Hypothalamus (tissue), 51 donors: ENCODE measurements at places on chromosomes 1 and 21.

- DNase-seq, result no peak
These were observed 31.3 kb downstream of the SMAP2 start for GRCh38 chr1:40404670-40405462.

DNA sequence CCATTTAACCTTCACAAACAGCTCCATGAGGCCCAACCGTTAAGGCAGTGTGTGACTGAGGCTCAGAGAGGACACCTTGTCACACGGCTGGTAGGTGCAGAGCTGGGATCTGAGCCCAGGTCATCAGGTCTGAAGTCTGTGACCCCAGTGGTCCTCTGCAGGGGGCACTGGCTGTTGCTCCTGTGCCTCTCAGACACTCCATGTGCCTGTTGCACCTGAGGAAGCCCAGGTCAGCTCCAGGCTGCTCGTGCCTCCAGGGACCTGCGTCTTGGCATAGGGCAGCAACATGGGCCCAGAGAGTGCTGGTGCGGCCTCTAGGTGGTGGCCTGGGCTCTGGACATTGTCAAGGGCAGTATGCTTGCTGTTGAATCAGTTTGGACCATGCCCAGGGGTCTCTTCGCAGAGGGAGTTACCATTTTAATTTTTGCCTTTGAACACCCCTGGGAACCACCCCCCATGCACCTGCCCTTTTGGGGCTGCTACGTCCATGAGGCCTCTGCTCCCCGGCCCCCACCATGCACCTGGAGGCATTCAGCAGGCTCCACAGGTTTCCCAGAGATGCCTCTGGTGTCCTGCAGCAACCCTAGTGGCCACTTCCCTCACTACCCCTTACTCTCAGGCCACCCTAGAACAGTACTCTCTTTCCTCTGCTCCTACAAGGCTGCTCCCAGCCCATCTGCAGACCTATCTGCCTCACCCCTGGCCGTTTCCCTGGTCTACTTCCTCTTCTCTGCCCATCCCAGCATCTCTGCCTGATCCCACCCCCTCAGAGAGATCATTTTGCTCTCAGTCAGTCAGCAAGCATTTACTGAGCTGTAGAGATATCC is 25.2 kb upstream of the EPS8L3 start:
- no peak for DNase-seq

GRCh38 chr1:145908653-145909052 is 1.2 kb downstream of the ITGA10 start:
- no peak for DNase-seq

DNA sequence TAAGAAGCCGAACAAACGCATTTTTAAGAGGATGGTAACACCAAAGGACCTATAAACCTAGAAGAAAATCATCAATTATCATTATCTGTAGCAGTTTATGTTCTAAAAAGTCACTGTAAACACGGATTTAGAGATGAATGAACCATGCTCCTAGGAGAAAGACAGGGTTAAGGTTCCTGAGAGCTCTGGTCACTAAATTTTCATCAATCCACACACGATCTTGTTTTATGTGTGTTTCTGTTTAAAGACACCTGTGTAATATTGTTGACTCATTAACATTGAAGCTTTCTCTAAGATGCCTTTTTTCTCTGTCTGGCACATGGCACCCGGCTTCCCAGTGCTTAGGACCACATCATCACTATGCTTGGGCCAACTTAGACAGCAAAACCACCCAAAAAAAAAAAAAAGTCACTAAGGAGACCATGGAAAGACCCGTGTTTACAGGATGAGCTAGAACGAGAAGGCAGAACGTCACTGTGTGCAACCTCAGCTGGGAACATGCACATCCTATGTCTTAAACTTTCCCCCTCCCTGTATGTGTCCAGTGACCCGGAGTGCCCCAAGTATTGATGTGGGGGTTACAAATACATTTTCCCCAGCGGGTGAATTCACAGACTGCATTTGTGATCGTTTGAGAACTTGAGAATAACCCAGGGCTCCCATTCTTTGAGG is 55.8 kb upstream of the PDE9A start:
- DNase-seq, result no peak

GRCh38 chr1:183520379-183520778 is 48.1 kb downstream of the SMG7 start:
- no peak for DNase-seq

DNA sequence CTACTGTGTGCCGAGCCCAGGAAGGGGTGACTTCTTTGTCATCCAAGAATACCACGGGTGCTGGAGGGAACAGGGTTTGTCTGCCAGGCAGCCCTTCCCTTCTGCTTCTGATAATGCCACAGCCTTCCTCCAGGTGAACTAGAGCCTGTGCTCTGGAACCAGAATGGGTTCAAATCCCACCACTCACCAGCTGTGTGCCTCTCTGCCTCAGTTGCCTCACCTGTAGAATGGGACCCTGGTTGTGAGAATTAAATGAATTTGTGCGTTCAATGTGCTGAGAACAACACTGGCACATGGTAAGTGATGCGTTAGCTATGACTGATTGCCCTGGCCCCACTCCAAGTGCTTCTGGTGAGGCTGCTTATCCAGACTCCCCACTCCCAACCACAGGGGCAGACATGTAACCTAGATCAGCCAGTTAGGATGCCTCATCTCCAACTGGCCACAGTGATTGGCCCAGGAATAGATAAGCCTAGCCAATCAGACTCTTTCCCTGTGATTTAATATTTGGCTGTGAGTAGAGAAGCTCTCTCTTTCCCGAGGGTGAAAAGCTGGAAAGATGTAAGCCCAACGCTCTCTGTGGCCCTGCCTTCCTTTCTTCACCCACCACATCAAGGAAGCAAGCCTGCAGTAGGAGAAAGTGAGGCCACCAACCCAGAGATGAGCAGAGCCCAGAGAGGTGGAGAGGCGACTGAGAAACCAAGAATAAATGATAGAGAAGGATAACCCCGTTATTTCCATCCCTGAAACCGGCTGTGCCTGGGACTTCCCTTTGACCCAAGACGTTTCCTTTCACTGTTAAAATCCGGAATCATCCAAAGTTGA is 20.8 kb upstream of the LAPTM5 start:
- peak; percentile 43 for DNase-seq

DNA sequence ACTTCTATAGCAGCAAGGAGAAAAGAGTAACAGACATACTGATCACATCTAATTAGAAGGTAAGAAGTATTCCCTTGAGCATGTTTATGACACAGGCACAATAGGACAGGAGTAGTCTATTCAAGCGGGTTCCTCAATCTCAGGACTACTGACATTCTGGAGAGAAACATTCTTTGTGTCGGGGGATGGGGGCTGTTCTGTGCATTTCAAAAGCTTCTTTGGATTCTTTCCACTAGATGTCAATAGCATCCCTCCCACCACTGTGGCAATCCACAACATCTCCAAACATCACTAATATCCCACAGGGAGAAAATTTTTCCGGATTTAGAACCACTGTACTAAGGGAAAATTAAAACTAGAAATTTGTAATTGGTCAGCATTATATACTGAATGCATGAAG is 56.9 kb downstream of the ADAMTS5 start:
- no peak for DNase-seq

DNA sequence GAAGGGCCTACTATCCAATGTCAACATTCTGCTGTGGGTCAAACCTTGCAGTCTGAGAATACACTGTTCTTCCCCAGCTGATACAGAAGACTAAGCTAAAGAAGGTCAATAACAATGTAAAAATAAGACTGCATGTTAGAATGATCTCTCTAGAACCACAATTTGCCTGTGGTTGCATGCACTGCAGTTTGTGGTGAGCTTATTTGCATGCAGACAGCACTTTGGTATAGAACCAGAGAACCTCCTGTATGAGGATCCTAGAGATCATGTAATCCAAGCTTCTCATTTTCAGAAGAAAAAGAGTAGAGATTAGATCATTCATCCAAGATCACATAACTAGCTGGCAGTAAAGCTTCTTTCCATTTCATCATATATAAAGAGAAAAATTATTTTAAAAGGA is 15.8 kb downstream of the SYNJ1 start:
- no peak for DNase-seq

DNA sequence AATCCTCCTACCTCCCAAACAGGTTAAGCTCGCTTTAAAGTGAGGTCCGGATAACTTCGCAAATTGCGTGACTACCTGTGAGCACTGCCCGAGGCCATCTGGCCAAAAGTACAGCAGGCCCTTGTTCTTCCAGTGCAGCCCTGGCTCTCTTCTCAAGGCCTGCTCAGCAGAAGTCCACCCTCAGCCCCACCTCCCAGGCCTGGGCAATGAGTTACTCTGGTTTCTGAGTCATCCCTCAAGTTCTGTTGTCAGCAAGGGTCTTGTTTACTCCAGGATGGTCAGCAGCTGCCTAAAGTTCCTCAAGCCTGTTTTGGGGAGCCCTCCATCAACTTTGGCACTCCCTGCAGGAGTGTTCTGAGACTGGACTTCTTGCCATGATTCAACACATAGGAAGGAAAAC is 101.7 kb downstream of the BCAR3 start:
- no peak for DNase-seq

DNA sequence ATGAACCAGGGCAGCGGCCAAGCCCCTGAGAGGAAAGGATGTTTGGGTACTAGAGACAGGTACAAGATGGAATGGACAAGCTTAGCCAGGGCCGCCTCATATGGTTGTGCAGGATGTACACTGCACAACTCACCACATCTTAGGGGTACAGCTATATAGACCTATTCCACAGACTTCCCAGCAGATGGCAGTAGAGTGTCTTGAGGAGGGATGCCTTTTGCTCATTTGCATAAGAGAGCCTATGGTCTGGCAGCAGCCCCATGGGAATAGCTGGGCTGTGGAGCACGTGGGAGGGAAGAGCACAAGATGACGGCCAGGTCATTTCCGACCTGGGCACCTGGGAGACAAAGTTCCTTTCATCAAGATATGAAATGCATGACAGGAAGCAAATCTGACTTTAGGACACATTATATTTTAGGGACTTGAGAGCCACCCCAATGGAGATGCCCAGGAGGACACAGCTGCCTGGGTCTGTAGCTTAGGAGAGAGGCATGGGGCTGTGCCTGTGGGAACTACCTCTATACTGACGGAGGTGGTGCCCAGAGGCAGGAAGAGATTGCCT is 215.5 kb downstream of the KCNJ6 start:
- no peak for DNase-seq

DNA sequence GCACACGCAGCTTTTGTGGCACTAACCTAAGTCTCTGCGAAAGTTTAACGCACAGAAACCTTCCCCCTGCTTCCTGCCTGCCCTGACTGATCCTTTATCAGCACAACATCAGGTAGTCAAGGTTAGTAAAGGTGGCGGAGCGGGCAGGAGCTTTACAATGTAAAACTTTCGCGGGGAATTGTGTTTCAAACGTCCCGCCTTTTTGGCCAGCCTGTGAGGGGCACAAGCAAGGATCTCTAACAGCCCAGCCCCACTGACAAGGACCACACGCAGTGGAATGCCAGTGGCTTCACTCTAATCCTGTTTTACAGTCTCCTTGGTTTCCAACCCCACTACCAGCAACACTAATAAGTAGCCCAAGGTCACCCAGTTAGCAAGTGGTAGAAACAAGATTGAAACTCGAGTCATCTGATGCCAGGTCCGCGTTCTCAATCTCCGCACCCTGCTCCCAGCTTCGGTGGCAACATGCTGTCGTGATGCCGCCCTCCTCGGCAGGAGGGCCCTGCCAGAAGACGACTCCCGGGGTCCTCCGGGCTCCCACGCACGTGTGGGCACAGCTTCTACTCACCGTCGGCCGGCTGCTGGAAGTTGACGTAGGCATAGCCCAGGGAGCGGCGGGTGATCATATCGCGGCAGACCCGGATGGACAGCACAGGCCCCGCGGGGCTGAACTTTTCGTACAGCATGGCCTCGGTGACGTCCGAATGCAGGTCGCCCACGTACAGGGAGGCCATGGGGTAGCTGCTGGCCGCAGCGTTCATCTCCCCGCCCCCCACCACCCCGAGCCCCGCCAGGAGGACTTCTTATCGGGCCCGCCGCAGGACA is 1.2 kb downstream of the PABPC4 start:
- DNase-seq, result peak; percentile 72

DNA sequence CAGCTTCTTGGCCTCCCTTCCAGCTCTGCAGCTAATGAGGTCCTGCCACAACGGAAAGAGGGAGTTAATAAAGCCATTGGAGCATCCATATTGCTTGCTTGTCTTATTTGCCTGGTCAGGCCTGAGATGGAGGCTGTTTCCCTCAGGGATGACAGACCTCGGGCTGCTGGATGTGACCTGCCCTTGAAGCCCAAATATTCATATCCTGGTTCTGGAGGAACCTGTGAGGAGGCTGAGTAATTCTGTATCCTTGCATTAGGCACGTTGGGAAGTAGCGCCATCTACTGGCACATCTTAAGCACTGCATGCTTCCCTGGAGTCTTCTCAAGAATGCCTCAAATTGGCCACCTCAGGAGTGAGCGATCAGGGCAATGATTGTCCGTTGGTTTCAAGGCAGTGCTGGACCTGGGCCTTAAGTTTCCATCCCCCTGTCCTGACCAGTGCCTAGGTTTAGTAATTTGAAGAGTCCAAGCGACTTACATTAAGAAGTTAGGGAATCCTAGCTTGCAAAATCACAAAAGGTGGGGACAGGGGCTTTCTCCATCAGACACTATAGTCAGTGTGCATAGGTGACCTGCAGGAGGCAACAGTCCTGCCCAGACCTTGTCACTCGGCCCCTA is 13.8 kb upstream of the NASP start:
- peak; percentile 42 for DNase-seq

DNA sequence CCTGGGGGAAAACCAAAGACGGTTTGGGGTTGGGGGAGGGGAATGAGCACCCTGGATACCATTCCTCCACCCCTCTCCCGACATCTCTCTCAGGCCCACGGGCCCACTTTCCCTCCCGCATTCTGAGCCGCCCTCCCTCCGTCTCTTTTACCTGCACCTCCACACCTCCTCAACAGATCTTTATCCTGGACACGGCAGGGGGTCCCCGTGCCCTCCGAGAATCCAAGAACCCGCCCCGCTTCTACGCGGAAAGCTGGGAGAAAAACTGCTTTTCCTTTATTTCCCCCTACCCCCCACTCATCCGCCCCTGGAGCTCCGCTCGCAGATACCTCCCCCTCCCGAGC is 108.8 kb downstream of the NAV1 start:
- DNase-seq, result no peak

GRCh38 chr1:70863239-70863638 is 184.4 kb downstream of the PTGER3 start:
- no peak for DNase-seq

DNA sequence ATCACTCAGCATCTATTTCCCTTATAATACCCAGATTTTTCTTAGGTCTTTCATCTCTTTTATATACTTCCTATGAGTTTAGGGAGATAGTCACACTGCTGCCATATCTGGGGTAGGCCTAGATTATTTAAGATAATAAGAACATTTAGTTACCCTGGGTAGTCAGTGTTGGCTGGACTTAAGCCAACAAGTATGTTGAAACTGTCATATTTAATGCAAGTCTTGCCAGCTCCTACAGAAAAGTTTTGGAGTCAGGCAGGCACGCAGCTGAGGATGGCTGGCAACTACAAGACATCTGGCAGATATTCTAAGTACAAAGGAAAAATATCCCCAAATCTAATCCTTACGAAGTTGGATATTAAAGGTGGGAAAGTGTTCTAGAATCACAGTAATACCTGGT is 19.2 kb upstream of the DEPDC1 start:
- no peak for DNase-seq

GRCh38 chr21:18460979-18461378 is 57.4 kb upstream of the TMPRSS15 start:
- DNase-seq, result no peak

GRCh38 chr21:27681038-27681437 is 714.1 kb upstream of the ADAMTS5 start:
- no peak for DNase-seq

- no peak for DNase-seq
These were observed 19.7 kb downstream of the VASH2 start for GRCh38 chr1:212970085-212970484.

- DNase-seq, result no peak
These were observed 75.8 kb upstream of the KCNA3 start for GRCh38 chr1:110750562-110750961.

GRCh38 chr1:76782809-76783208 is 84.5 kb upstream of the ST6GALNAC5 start:
- no peak for DNase-seq
